Activated naive CD4-positive, alpha-beta T cell (primary cell): ENCODE measurements at places on chromosomes 1 and 21.

DNA sequence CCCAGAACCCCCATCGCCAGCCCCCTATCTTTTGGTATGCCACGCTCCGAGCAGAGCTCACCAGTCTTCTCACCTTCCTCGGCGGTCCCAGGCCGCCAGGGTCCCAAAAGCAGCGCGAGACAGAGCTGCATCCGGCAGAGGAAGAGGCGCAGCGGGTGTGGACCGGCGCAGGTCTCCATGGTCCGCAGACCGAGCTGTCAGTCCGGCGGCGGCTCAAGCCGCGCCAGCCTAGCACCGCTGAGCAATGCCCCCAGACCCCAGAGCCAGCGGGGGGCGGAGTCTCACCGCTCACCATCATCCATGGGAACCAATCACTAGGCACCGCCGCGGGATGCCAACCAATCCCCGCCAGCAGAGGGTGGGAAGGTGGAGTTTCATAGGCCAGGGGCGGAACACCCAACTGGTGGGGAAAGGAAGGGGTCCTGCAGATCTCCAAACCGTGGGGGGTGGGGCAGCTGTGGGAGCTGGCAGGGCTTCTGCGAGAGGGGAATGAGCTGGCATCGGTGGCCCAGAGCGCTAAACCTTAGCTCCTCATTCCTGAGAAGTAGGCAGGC lies at the start of gene EPHA10:
EPHA10 (minus strand) TSS at position 233 of the 554 bp plus-strand sequence; CDS start at position 179, 54 bp downstream.
- no peak for DNase-seq

DNA sequence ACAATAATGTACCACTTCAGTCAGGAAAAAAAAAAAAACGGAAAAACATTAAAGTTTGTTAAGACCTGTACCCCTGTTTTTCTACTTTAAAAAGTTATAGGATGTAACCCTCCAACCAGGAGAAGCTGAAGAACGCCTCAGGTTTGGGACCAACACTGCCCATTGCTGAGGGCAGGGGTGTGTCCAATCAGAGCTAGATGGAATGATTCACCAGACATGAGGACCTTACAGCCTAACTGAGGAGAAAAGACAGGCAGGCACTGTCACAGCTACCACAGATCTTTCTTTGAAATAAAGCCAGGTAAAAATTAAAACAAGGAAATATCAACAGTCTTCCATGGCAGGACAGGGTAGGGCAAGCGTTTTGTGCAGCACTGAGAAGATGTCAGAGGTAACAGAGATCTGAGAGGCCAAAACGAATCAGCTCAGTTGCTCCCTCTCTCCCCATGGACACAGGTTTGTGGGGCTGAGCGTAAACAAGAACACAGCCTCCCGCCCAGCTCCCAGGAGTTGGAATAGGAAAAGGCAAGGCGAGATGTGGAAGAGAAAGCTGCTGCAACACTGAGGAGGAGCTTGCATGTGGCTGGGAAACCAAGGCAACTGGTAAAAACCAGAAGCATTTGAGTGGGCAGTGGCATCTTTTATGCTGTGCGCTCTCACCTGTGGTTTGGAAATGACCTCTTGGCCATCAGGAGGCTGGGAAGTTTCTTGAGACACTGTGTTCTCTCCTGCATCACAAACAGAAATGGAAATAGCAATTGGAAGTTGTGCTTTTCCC lies 34.0 kb downstream of the SEC16B start:
- DNase-seq = no peak

DNA sequence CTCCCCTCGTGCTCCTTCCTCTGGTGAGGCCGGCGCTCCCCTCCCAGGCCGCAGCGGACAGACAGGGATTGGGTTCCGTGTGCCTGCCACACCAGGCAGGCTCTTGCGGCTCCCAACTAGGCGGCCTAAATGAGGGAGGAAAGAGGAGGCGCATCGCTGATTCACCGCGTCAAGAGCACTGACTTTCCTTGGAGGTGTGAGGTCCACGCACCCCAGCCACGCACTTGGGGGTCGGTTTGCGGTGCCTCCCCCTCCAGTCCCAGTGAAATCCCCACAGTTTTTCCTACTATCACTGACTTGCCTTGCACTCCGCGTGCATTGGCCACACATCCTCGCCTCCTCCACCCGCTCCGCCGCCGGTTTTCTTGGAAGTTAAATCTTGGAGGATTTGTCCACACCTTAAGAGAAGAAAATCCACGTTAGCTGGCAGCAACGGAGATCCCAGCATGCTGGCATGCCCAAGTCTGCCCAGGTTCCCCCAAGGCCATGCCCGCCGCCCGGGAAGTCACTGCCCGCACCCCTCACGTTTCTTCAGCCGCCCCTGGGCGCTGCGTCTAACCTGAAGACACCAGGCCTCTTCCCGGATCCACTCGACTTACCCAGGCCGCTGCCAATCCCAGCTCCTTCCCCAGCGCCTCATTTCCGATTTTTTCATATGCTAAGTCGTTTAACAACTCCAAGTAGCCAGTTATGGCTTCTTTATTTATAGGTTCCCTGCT lies 1.1 kb upstream of the FOXD3 start:
- DNase-seq = no peak

DNA sequence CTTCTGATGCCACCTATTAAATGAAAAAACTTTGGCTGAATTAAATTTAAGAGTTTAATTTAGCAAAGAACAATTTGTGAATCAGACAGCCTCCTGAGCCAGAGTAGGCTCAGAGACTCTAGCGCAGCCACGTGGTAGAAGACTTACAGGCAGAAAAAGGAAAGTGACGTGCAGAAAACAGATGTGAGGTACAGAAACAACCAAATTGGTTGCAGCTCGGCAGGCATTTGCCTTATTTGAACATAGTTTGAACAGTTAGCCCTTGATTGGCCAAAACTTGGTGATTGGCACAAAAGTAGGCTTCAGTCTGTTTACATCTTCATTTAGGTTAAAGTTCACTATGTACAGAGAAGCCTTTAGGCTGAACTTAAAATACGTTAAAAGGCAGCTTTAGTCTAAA lies 22.9 kb downstream of the TCP10L start:
- no peak for DNase-seq

DNA sequence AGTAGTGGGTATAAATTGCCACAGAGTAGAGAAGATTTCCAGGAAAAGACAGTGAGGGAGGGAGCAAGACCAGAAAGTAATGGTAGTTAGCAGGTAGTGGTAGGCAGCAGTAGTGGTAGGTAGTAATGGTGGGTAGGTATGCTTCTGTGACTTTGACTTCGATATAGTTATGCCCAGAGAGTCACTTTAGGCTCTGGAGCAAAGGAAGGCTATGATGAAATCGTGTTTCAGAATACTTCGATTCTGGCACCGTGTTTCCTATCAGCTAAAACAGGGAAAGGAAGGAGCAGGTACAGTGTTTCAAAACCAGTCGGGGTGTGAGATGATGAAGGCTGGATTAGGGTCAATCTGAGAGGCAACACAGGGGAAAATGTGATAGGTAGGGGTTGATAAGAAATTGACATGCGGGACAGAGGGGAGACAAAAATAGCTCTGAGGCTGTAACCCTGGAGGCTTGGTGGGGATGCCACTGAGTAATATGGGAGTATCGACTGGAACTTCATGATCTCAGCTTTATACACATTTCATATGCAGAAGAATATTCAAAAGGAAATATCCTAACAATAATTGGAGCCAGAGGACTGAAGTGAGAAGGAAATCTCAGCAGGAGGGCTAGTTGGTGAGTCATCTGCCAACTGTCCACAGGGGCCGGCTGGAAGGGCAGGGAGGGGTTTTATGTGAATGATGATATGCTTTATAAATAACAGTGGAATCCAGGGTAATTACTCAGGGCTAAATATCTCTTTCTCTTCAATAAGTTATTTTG lies 25.2 kb upstream of the TRIM45 start:
- DNase-seq = no peak

DNA sequence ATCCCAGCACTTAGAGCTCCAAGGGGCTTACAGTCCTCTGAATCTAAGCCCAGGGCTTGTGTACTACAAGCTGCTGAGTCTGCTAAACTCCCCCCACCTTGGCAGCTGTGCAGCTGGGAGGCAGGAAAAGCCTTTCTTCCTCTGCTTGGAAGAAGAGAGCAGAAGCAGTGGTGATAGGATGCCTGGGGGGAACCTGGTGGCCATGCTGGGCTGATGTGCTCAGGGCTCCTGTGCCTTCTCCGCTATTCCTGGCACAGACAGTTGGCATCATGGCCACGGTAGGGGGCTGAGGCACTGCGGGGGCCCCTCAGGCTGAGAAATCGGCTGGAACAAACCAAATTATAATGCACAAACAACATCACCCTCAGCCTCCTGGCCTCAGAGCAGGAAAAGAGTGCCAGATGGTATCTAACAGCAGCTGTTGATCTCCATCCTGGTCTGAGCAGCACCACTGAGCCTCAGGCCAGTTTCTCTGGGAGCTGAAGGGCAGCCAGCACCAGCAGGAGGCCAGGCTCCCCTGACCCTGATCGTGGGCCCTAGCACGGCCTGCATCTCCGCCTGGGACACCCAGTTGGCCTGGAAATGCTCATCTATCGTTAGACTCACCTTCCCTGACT lies 35.8 kb downstream of the ECE1 start:
- no peak for DNase-seq

DNA sequence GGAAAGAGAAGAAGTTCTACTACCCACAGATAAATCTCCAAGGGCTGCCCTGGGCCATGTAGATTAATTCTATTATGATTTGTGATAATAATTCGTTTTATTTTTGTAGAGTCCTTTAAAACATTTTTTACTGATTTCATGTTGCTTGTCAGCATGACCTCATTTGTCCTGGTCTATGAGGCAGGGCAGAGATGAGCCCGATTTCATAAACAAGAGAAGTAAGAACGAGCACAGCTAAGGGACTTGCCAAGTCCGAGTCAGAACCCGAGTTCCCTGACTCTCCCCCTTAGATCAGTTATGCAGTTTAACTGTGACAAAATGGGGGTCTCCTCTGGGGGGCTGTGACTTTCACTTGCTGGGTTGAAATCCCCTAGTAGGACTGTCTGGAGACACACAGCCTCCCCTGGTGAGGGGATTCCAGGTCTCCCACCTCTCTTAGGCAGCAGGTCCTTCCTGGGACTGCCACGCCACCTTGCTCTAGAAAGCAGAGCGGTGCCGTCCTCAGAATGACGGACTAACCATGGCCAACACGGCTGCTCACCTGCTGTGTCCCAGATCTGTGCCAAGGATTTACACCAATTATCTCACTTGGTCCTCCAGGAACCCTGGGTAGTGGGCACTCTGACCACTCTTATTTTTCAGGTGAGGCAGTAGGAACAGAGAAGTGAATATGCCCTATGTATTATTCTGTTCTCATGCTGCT lies 31.0 kb upstream of the SOX13 start:
- DNase-seq = no peak

GRCh38 chr1:230286890-230287269 lies 139.3 kb downstream of the PGBD5 start:
- DNase-seq = no peak

DNA sequence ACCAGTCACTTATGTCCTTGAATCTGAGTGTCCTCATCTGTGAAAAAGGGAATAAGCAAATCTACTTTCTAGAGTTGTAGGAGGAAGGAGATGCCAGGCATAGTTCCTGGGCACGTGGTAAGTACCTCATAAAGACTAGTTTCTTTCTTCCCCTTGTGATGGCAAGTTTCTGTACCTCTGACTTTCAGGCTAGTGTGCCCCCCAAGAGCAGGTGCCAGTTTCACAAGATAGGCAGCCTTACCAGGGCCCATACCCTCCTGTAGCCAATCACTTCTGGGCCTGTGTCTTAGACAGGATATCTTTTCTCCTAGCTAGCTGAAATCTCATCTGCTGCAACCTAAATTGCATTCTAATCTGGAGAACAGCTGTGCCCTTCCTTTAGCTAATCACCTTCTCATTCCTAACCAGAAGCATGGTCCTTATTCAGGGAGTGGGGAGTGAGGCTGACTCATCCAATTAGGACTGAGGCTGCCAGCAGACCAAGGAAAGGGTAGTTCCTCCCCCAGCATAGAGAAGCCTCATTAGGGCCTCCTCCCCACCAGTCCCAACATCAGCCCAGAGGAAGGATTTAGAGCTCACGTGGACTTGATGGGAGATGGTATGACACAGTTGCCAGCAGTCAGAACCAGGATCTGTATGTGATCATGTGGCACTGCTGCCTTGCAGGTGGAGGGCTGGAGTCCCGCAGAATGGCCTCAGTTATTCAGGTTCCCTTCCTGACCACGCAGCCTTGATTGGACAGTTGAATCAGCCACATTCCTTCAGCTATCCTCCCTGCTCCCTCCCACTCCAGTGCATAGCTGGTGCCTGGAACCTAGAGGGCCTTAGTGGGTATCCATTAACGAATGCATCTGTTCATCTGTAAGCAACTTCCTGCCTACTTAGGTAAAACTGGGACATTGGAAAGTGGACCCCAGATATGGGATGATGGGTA lies 7.9 kb downstream of the KLHDC8A start:
- no peak for DNase-seq

DNA sequence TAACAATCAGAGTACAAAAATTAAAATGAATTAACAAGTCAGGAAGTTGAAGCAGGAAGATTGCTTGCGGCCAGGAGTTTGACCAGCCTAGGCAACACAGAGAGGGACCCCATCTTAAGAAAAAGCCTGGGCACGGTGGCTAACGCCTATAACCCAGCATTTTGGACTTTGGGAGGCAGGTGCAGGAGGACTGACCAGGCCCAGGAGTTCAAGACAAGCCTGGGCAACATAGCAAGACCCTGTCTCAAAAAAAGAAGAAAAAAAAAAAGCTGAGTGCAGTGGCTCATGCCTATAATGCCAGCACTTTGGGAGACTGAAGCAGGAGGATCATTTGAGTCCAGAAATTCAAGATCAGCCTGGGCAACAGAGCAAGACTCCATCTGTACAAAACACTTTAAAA lies 38.5 kb downstream of the TESK2 start:
- no peak for DNase-seq
